ENCODE measurements at places on chromosomes 5 and 9.
A peak's percentile ranks its signal among the peaks of the same experiment; 100 is the strongest.

DNA sequence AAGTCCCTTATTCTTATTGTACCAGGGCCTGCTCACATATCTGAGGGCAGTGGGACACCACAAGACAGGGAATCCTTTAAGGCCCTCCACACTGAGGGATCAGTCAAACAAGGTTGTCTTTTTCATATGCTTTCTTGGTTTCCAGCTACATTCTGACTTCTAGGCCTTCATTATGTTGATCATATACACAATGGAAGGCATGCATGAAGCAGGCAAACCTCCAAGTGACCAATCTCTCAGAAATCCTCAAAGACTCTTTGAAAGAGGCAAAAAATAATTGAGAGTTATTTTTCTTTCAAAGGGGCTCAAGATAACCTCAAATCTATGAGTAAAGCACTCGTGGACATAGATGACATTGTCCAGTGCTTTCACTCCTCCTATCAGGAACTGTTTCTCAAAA, 1195.9 kb upstream of the ACO1 start:
- no peak for DNase-seq

DNA sequence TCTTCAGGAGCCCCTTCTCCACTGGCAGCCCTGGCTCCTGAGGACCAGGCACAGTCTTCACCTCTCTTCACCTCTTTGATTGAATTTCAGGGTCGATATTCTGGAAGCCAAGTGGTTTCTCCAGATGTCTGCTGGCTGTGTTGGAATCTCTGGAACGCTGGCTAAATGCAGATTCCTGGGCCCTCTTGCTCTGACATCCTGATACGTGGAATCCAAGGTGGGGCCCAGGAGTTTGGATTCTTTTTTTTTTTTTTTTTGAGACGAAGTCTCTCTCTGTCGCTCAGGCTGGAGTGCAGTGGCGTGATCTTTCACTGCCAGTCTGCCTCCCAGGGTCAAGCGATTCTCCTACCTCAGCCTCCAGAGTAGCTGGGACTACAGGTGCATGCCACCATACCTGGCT, 26.8 kb upstream of the IER5L start:
- no peak for DNase-seq

GRCh38 chr5:118551031-118551430, 437.3 kb downstream of the DTWD2 start:
- no peak for DNase-seq

DNA sequence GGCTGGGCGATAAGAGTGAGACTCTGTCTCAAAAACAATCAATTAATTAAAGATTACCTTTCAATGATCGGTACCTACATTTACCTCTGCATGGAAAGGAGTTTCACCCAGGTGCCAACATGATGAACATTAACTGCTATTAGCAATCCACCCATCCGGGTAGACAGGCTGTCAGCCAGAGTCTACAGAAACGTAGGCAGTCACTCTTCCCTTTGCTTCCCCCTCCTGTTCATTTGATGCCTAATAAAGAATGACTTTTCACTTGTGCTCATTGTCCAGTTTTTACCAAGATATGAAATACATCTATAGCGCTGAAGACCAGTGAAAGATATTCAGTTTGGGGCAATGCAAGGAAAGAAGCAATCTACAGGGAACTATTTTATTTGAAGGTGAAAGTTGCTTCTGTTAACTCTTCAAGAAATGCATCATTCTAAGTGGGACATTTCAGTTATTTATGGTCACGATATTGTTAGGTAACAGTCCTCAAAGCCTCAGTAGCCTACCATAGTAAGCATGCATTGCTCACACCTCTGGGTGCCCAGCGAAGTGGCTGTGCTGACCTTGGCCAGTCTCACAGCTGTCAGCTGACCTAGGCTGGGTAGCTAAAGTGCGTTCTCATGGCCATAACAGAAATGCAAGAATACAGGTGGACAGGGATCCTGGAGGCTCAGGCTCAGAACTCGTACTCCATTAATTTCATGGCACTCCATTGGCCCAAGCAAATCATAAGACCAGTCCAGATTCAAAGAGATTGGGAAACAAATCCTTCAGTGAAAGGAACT, 87.2 kb upstream of the DMRT1 start:
- DNase-seq: no peak

GRCh38 chr9:107312376-107313050, 29.4 kb downstream of the RAD23B start:
- DNase-seq: no peak

DNA sequence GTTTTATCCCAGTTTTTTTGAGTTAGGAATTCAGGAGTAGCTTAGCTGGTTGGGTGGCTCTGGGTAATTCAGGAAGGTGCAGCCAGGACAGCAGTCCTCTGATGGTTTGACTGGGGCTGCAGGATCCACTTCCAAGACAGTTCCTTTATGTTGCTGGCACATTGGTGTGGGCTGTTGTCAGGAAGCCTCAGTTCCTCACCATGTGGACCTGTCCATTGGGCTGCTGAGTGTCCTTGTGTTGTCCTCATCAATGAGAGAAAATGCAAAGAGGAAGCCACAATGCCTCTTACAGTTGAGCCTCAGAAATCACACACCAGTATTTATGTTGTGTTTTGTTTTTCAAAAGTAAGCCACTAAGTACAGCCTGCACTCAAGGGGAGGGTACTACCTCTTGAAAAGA, 140.9 kb downstream of the MAST4 start:
- DNase-seq: no peak

GRCh38 chr5:177430972-177431316, 4.5 kb downstream of the GRK6 start:
- no peak for DNase-seq

GRCh38 chr9:93260263-93261066, 76.5 kb downstream of the WNK2 start:
- DNase-seq: no peak

DNA sequence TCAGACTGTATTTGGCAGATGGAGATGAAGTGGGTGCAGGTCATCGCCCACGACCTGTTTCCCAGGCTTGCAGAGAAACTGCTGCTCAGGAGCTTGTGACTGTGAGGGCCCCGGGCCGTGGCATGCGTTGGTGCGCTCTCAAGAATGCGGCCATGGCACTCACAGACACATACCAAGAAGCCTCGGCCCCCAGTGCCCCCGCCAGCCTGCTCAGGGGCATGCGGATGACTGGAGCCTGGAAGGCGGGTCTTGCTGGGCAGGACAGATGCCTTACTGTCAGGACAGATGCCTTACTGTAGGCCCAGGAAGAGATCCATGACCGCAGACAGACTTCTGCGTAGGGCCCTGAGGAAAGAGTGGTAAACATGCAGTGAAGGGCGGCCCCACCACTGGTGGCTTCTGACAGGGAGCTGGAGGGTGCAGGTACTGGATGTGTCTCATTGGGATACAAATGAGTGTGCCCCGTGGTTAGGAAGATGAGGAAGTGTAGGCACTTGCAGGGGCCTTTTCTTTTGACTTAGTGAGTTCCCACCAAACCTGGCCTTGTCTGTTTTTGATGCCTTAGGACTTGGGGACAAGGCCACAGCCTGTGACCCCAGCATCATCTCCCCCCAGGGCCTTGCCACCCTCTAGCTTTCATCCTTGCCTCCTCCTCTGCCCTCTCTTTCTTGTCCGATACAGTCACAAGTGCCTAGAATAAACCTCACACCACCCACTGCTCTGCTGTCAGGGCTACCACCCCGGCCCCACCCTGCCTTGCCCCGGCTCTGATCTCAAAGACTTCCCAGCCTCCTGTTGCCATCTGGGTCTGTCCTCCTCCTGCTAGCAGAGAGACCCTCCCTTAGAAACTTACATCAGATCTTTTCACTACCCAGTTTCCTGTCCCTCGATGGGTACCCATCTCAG, 68.8 kb upstream of the ABL1 start:
- no peak for DNase-seq

DNA sequence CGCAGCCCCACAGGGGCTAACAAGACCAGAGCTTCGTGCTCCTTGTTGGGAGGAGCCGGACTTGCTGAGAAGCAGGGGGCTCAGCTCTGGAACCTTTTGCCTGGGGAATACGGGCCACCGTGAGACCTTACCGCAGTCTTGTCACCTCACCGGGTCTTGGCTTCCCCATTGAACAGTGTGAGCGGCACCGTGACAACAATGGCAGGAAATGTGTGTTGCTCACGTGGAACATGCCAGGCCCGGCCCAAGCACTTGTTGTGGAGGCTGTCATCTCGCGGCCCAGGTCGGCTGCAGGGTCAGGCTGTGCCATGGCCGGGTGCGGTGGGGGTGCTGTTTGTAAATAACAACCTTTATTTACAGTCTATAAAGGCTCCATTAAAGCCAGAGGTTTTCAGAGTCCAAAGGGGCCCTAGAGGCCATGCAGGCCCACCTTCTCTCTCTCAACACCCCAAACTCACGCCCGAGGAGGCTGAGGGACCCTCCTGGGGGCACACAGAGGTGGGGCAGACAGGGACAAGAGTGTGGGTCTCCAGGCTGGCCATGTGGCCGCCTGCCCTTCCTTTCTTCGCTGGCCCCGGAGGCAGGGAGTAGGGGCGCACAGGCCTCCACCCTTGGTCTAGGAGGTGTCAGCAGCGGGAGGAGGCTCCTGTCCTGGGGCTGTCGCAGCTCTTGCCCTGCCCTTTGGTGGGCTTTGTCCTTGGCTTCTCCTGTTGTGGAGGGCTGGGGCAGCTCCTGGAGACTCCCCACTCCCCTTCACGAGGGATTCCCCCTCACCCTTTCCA, 79.7 kb downstream of the TSPAN17 start:
- no peak for DNase-seq

DNA sequence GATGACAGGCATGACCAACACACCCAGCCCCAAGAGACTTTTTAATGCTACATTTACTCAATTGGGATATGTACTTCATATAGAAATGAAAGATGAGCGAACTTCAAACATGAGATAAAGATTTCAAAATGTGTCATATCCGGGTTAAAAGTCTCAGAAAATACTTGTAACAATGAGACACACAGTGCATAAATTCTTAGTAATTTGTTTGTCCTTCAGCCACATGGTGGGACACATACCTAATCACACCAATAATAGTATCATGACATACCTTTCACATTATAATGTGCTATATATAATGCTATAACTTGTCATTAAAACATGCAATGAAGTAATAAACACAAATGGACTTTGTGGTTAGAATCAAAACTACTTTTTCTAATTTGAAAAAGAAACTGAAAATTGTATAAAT, 204.7 kb upstream of the RFX3 start:
- no peak for DNase-seq

- no peak for DNase-seq
These were observed 8.9 kb downstream of the FBXW5 start for GRCh38 chr9:136935651-136936050.

- no peak for DNase-seq
These were observed 149.5 kb downstream of the C9orf152 start for GRCh38 chr9:110058304-110058953.

GRCh38 chr5:112555691-112556090, 136.6 kb upstream of the EPB41L4A start:
- no peak for DNase-seq

- DNase-seq: peak; percentile 53
These were observed 28.4 kb upstream of the SSBP2 start for GRCh38 chr5:81779125-81779915.

All from brain (organoid and tissue), 16 donors.